Forelimb muscle (tissue), 1 donor: ENCODE measurements at places on chromosomes 4 and X. TPM values are rescaled to one million over a fixed set of nuclear protein-coding genes. Genes with fewer than 3 reads are reported as not detected.

ADRA2C gene
- polyA plus RNA-seq = 2.1 TPM

P2RY10 gene
- polyA plus RNA-seq = 0.62 TPM

CHST7 gene
- 4.0 TPM for polyA plus RNA-seq

CENPU gene
- polyA plus RNA-seq = 16.5 TPM

TMEM255A gene
- polyA plus RNA-seq = 9.3 TPM

TIGD2 gene
- polyA plus RNA-seq = 5.7 TPM

CLCN5 gene
- polyA plus RNA-seq = 87.5 TPM

PRRG1 gene
- 13.1 TPM for polyA plus RNA-seq

NR0B1 gene
- 0.47 TPM for polyA plus RNA-seq

TRMT10A gene
- 10.0 TPM for polyA plus RNA-seq

BTC gene
- 2.9 TPM for polyA plus RNA-seq

OCRL gene
- 11.1 TPM for polyA plus RNA-seq

CCSER1 gene
- 0.22 TPM for polyA plus RNA-seq

PRDX4 gene
- 70.8 TPM for polyA plus RNA-seq

RHOH gene
- polyA plus RNA-seq = 0.33 TPM

ETDA gene
- polyA plus RNA-seq = not detected

PAGE2B gene
- 0.29 TPM for polyA plus RNA-seq

HS3ST1 gene
- 0.05 TPM for polyA plus RNA-seq

ETNPPL gene
- not detected for polyA plus RNA-seq

CCDC158 gene
- polyA plus RNA-seq = 0.75 TPM

SPIN2A gene
- polyA plus RNA-seq = 3.5 TPM

PAGE2 gene
- polyA plus RNA-seq = not detected

MAGIX gene
- 1.9 TPM for polyA plus RNA-seq

AMTN gene
- not detected for polyA plus RNA-seq

FGF5 gene
- 0.61 TPM for polyA plus RNA-seq

CD38 gene
- 0.94 TPM for polyA plus RNA-seq

RAP1GDS1 gene
- 21.5 TPM for polyA plus RNA-seq

ENPEP gene
- polyA plus RNA-seq = 20.4 TPM

PIR gene
- polyA plus RNA-seq = 2.3 TPM

ARHGAP10 gene
- 34.1 TPM for polyA plus RNA-seq

GATA1 gene
- 0.22 TPM for polyA plus RNA-seq

TMEM128 gene
- 18.6 TPM for polyA plus RNA-seq

IGFBP7 gene
- polyA plus RNA-seq = 102 TPM

RNF150 gene
- polyA plus RNA-seq = 36.4 TPM

AREG gene
- not detected for polyA plus RNA-seq

HELT gene
- polyA plus RNA-seq = not detected

PCYT1B gene
- polyA plus RNA-seq = 2.0 TPM
